ENCODE measurements at places on chromosomes 5 and 9.
A peak's percentile ranks its signal among the peaks of the same experiment; 100 is the strongest.

DNA sequence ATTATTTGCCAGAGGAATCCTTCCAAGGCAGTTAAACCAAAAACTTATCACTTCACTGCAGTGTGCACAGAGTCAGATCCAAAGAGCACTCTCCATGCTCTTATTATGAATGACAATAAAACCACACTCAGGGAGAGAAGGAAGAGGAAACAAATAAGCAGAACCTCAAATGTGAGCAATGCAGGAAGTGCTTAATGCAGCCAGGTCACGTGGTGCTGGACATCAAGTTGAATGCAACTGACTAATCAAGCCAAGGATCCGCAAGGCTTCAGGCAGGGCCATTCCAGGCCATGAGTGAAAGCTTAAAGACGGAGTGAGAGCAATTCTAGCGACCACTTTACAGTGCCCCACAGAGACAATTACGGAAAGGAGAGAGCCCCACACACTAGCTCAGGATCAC, 230.4 kb upstream of the PUM3 start:
- no peak for DNase-seq

GRCh38 chr5:5430136-5430535, 7.7 kb downstream of the ICE1 start:
- no peak for DNase-seq

GRCh38 chr5:125499636-125500332, 753.3 kb upstream of the ZNF608 start:
- no peak for DNase-seq

- DNase-seq, result no peak
Measured at GRCh38 chr5:3598207-3598606, 2.6 kb downstream of the IRX1 start.

GRCh38 chr9:13322828-13323550, 43.5 kb upstream of the MPDZ start:
- DNase-seq, result no peak

- no peak for DNase-seq
Measured at GRCh38 chr5:143957455-143957854, 145.5 kb downstream of the HMHB1 start.

GRCh38 chr9:108569624-108570023, 286.2 kb downstream of the ACTL7B start:
- no peak for DNase-seq

GRCh38 chr5:172077664-172078425, 71.4 kb upstream of the FBXW11 start:
- no peak for DNase-seq

DNA sequence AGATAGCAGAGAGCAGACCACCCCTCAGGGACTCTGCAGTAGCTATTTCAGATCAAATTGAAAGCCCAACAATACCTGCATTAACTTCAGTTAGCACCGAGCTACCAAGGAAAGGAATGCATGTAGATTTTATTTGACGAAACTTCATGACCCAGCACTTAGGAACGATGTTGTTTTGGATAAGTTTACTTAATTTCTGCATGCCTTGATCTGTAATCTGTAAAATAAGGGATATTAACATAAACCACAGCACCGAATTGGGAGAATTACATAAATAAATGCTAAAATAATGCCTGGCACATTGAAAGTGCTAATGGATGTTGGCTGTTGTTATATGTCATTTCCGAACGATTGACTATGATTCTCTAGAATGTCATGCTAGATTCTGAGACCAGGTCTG, 435.8 kb upstream of the CLINT1 start:
- no peak for DNase-seq

GRCh38 chr9:37732086-37732741, 21.4 kb upstream of the TRMT10B start:
- DNase-seq, result no peak

GRCh38 chr9:113602126-113603047, 138.9 kb downstream of the RGS3 start:
- DNase-seq, result peak; percentile 75

DNA sequence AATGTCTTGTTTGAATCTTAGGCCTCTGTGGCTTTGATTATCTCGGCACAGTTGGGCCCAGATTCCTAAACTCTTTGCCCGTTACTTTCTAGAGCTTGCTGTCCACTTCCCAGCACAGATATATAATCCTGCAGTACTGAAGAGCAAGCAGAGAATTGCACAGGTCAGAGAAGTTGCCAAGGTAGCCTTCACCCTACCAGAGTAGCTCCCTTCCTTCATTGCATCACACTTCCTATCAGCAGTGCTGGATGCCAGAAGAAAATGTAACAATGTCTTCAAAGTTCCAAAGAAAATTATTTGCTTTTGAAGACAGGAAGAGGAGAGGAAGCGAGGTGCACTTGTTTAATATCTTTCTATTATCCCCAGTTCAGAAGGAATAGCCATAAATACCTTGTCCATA, 38.1 kb upstream of the SPATA31D4 start:
- DNase-seq, result no peak

DNA sequence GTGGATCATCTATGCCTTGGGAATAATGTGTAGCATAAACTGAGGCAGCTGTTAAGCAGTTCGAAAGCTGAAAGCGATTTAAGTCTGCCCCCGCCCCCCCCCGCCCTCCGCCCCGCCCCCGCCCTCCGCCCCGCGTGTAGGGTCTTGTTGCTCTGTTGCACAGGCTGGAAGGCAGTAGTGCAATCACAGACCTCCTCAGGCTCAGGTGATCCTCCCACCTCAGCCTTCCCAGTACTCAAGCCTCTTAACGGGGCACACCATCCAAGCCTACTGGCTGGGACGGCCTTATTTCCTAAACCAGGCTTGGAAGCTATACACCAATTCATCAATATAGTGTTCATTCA, 945 bp downstream of the ANKDD1B start:
- DNase-seq, result no peak

DNA sequence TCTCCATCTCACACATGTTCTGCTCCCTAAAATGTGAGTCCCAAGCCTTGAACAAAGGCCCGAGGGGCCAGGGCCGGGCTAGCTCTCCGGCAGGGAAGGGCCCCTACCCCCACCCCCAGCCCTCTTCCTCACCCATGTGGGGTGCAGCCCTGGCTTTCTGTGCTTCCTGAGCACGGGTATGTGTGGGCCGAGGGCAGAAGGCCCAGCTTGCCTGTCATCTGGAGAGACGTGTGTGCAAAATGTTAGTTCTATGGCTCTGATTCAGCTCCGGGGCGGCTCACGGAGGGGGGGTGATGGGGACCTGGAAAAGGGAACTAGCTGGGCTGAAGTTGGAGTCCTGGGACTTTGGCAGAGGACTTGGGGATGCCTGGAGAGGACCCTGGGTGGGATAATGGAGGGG, 90.3 kb upstream of the ARAP3 start:
- DNase-seq, result no peak

GRCh38 chr5:137414112-137414755, 84.9 kb downstream of the SPOCK1 start:
- DNase-seq, result no peak

- no peak for DNase-seq
Measured at GRCh38 chr9:20593537-20593936, 28.8 kb downstream of the MLLT3 start.

- DNase-seq, result no peak
Measured at GRCh38 chr9:79975621-79976256, 404.0 kb downstream of the TLE4 start.

GRCh38 chr9:75163764-75164163, 75.5 kb downstream of the OSTF1 start:
- DNase-seq, result no peak

- DNase-seq, result peak; percentile 53
Measured at GRCh38 chr9:114289106-114289505, 33.8 kb upstream of the ORM1 start.

DNA sequence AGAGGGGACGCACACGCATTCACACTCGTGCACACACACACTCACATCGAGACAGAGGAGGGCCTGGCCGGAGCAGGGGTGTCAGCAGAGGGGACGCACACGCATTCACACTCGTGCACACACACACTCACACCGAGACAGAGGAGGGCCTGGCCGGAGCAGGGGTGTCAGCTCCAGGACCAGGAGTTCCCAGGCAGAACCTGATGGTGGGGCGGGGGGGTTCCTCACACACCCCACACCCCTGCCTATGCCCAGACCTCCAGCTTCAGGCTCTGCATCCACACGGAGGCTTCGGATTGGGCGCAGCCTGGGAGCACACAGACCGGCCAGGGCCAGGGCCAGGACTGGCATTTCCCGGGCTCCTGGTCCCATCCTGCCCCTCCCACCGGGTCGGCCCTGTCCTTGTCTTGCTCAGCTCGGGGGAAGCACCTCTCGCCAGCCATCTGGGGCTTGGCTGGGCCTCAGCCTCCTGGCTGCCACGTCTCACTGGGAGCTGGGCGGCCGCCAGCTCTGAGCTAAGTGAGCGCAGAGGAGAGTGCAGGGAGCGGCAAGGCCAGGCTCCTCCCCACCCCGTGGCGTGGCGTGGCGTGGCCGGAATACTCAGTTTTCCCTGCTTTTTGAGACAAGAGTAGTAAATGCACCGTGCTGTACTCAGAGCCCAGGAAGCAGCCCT, 31.3 kb downstream of the ADAMTS2 start:
- no peak for DNase-seq

DNA sequence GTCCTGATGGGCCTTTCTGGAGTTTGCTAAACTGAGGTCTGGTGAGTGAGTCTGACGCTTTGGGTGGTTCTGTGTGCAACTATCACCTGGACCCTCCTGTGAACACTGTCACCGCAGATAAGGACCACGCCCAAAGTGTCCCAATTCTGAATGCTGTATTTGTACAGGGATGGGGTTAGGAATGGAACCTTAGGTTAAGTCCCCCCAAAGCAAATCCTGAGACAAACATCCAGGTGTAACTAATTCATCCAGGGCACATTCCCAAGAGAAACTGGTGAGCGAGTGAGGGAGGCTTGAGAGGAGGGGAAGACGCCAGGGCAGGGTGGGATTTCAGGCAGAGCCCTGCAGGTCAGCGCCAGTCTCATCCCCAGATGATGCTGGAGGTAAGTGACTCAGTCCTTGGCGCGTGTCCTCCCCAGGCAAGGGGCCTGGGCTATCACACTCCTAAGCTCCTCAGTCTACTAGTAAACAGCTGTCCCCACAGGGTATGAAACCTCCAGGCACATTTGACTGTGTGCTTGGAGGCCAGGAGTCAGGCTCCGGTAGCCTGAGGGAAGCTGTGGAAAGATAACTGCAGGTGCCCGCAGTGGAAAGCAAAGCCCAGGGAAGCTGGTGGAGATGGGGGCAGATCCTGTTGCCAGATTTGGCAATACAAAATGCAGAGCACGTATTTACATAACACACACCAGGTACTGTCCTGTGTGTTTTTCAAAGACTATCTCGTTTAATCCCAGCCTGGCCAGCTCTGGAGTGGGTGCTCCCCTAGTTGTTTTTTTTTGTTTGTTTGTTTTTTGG, 66.7 kb downstream of the IL6ST start:
- DNase-seq, result no peak

DNA sequence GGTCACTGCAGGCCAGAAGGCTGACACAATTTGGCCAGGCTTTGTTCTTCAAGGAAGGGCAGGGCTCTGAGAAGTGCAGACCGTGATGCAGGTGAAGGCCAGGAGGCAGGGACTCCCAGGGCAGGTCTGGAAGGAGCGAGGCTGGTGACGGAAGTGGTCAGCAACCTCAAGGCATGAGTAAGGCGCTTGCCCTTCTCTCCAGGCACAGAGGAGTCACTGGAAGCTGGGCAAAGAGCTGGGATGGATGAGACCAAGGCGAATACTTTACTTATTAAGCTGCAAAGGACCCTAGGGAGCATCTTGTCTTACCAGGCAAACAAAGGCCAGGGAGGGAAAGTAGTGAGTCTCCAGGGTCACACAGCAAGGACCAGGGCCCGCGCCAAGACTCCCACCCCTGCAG, 18.6 kb downstream of the IRF1 start:
- DNase-seq, result no peak

GRCh38 chr5:140342287-140342686, 4.1 kb downstream of the HBEGF start:
- no peak for DNase-seq

- DNase-seq, result peak; percentile 55
Measured at GRCh38 chr5:132831095-132831860, 831 bp upstream of the SHROOM1 start.

- DNase-seq, result no peak
Measured at GRCh38 chr9:126357074-126357473, 30.4 kb downstream of the MVB12B start.

DNA sequence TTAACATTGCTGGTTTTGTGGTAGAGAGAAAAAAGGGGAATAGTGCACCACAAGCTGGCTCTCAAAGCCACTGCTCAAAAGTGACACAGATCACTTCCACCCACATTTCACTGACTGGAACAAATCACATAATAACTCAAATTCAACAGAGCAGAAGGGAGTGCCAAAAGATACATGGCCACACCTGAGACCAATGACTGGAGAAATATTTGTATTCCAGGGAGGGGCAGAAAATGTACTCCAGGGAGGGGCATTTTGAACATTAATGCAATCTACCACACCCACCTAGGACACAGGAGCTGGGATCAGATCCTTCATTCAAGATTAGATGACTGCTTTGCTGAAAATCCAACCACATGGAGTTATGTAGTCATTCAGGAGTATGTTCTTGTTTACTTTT, 44.8 kb upstream of the ALDOB start:
- DNase-seq, result no peak

- DNase-seq, result no peak
Measured at GRCh38 chr5:150440948-150441812, 8.4 kb downstream of the RPS14 start.

- DNase-seq, result no peak
Measured at GRCh38 chr9:126002476-126003350, 255.5 kb downstream of the PBX3 start.

DNA sequence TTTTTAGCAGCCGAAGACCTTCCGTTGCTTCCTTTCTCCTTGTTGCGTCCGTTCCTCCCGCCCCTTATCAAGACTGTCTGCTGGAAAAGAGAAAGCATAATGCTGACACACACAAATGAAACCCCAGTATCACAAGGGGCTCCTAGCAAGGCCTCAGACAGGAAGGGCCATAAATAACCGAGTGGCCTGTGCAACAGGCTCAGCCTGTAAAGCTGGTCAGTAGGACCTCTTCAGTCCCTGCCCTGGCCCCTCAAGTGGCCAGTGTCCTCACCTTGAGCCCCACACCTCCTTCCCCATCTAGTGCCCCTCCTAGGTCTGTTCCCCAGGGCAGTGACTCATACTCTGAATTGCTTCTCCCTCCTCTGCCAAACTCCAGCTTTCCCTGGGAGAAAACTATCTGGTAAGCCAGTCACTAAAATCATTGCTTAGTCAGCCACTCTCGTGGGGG, 174.6 kb upstream of the IL12B start:
- DNase-seq, result no peak

Data from pancreas (tissue), 10 donors.